NCI-H1092 (cell line): ENCODE measurements at places on chromosomes 12 and 14.

- DNase-seq: no peak
These were observed 96.3 kb upstream of the CLMN start for GRCh38 chr14:95415993-95416392.

DNA sequence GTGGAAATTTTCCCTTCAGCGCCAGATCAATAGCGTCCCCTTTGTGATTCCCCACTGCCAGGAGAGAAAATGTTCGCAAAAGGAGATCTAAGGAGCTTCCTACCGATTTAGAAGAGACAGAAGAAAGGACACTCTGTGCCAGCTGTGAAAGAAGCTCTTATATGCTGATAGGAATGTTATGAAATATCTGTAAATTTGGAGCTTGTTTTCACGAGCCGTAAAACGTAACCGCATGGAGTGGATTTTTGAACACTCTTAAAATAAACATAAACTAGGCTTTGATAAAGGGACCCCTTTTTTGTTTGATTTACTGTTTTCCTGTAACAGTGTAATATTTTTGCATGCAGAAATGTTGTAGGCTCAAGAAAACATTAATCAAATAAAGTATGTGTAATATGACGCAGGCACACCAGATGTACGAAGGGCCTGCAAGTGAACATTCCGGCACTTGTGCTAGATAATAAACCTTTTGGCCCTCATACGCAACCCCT is 346.8 kb downstream of the ETNK1 start:
- DNase-seq: no peak

- no peak for DNase-seq
These were observed 111.9 kb downstream of the FOXN3 start for GRCh38 chr14:89304972-89305703.

GRCh38 chr12:50196537-50196936 is 29.4 kb upstream of the CERS5 start:
- no peak for DNase-seq
